ENCODE measurements at places on chromosomes 2 and 18. TPM values are rescaled to one million over a fixed set of nuclear protein-coding genes. Genes with fewer than 3 reads are reported as not detected.

DNA sequence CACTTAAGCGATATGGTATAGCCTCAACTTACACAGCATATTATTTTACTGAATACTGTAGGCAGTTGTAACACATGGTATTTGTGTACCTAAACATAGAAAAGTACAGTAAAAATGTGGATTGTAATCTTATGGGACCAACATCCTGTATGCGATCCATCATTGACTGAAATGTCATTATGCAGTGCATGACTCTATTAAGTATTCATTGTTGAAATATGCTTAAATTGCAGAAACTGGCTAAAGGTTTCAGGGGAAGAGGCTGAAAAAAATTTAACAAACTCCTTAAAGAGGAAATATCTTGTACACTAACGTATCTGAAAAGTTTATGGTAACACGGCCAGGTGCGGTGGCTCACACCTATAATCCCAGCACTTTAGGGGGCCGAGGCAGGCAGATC, 214.1 kb upstream of the PARD3B start:
- DNase-seq = no peak

DNA sequence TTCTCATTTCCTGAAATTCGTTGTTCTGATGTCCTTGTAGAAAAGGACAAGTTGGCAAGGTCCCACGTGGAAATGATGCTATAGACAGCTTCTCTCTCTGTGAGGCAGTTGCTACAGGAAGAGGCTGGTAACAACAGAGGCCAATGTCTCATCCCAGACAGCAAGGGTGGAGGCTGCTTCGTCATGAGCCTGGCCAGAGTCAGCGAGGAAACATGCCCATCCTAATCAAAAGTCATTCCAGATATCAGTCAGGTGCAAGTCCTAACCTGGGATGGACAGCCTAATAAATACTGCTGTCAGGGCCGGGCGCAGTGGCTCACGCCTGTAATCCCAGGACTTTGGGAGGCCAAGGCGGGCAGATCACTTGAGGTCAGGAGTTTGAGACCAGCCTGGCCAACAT, 6.4 kb upstream of the SMAD7 start:
- no peak for DNase-seq

DNA sequence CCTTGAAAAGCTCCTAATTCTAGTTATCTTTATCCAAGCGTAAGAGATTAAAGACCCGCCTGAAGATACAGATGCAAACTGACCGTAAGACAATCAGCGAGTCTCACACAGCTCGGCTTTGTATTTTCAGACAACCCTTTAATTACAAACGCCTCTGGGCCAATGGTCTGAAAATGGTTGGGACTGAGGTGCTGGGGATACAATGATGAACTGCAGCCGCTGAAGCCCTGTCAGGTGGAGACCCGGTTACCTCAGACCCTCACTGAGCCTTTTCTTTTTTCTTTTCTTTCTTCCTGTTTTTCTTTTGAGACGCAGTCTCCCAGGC, 715 bp upstream of the CFAP36 start:
- DNase-seq = no peak

DNA sequence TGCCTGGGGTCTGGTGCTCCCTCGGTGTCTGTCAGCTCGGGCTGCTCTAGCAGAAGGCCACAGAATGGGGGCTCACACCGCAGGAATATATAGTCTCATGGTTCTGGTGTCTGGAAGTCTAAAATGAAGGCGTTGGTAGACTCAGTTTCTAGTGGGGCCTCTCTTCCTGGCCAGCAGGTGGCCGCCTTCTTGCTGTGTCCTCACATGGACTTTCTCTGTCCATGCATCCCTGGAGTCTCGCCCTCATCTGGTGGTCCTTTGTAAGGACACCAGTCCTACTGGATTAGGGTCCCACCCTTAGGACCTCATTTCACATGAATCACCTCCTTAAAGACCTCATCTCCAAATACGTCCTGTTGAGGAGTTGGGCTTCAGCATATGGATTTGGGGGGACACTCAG, 65.7 kb downstream of the RRM2 start:
- no peak for DNase-seq

GRCh38 chr18:64259871-64260270, 111.0 kb upstream of the LINC00305 start:
- DNase-seq = no peak

DNA sequence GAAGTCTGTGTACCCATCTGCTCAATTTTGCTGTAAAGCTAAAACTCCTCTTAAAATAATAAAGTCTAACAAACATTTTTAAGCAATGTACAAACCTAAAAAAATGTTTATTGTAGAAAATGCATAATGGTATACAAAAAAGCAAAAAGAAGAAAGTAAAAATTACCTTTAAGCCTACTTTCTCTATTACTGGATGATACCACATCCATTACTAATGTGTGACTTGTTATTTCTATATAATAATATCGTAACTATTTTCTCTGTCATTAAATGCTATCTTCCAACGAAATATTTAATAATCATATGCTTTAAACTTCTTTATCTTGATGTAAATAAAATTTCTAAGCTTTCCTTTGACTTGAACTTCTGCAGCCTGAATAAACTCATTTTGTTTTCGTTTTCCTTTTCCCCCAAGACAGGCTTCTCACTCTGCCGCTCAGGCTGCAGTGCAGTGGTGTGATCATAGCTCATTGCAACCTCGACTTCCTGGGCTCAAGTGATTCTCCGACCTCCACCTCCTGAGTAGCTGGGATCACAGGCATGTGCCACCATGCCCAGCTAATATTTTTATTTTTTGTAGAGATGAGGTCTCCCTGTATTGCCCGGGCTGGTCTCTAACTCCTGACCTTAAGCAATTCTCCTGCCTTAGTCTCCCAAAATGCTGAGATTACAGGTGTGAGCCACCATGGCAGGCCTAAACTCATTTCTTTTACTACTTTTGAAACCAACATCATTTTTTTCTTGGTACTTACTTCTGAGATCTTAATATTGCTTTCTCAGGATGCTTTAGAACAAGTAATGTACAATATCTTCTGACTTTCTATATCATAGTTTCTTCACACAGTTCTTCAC, 18.1 kb upstream of the DNAH7 start:
- no peak for DNase-seq

DNA sequence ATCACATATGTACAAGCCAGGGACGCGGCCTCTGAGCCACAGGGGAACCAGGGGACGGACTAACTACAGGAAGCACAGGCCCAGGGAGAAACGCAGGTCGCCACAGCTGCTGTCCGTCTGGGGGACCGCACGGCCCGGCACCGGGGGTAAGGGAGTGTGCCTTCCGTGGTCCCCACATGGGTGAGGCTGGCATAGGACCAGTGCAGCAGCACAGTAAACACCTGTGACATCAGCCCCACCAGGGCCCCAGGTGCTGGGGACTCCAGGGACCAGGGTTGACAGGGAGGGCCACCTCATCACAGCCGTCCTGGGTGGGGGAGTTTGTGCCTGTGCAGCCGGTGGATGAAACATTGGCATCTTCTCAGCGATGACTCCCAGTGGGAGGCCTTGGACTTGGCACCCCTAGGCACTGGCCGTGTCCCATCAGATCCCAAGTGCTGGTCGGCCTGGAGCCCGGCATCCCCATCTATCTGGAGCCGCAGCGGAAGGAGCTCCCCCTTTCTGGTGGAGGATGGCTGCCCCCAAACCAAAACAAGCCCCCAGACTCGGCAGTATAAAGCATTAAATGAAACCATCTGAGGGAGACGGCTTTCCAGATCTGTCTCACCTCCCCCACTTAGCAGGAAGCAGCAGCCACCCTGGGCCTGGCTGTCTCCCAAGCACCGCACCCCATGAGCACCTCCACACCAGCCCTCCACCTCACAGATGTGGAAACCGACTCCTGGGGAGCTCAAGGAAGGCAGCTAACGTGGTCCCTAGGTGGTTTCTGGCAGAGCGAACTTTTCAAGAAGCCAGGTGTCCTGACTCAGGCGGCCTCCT, 22.5 kb downstream of the AQP12A start:
- DNase-seq = no peak

CLEC4F gene
- polyA plus RNA-seq = 0.04 TPM

KRTCAP3 gene
- 5.1 TPM for polyA plus RNA-seq

UPP2 gene
- 5.8 TPM for polyA plus RNA-seq

VIL1 gene
- polyA plus RNA-seq = 21.3 TPM
